ENCODE measurements at places on chromosomes 12 and 14.

DNA sequence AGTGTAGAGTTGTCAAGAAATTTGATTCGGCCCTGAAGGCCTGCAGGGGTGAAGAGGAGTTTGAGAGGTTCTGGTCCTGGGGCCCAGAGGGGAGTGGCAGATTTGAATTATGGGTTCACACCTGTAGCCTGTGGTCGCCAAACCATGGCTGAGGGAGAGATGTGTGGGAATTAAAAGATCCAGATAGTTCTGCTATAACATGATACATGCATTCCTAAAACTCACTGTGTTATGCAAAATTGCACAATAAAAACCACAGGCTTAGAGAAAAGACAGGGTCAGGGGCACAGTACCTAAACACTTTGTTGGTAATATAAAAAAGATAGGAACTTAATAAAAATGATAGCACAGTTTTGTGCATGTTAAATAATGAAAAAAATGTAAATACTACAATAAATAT is 106.2 kb downstream of the TMEM30B start:
- DNase-seq, result no peak

DNA sequence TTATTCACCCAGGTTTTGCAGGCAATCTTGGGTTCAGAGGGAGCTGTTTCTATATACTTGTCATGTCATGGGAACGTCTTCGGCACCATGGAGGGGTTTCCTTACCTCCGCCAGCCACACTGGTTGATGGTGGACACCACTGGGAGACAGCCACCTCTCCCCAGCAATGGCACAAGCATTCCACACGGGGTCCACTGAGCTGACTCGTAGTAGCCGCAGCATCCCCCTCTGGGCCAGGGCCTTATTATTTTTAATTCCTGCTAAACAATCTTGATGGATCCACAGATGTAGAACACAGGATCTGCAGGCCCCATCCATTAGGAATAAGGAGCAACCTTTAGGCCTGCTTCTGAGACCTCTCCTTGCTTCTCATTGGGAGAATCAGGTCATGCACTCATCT is 132.9 kb downstream of the DICER1 start:
- no peak for DNase-seq

DNA sequence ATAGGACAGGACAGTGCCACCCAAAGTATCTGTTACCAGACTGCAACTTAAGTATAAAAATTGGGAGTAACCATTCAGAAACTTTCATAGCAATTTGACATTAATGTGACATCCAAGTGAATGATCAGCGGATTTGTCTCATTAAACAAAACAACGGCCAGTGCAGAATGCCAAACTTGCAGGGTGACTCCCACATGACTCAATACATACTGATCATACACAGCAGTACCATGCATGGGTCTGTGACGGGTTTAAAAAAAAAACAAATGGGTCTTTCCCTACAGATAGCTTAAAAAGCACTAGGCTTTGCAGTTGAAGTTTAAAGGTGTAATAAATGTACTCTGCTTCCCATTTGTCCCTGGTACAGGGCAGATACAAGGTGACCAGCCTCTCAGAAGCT is 116.6 kb downstream of the SLC35F4 start:
- no peak for DNase-seq

DNA sequence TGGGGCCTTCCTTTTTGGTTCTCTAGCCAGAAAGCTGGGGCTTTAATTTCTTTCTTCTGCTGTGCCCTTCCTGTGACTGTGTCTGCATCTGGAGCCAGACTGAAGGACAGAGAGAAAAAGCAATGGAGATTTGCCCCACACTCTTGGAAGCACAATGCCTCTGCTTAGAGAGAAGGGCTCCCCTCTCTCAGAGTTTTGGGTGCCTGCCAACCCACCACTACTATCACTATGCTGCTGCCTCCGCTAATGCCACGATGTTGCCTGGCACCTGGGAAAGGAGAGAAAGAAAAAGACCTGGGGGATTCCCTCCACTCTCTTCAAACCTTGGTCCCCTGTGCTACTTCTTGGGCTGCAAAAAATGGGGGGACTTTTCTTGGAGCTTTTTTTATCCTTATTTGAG is 52.6 kb downstream of the TMEM260 start:
- DNase-seq, result no peak

GRCh38 chr12:753611-754472 is 1.5 kb downstream of the WNK1 start:
- peak; percentile 69 for DNase-seq

DNA sequence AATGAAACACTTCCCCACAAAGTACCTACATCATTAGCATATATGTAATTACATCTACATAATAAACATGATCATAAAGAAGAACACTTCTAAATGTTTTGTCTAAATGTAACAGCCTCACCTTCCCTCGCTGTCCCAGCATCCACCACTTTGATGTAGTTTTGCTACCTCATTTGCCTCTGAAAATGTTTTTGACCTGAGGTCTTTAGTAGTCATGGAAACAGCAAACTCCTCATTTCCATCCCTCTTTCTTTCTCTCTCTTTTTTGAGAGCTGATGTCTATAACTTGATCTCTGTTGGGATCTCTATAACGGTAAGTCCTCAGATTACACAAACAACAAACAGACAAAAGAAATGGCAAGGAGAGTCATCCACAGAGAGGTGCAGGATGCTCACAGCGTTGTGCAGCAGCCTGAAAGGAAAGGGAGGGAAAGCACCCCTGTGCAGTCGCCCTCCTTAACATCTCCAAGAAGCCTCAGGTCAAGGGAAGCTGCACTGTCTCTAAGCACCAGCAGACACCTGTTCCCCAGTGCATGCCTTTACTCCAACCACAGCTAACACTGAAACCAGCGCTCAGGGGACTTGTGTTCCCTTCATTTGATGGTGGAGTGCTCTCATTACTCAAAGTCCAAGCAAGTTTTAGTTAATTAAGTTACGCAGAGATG is 268.7 kb downstream of the TMEM132D start:
- DNase-seq, result no peak

DNA sequence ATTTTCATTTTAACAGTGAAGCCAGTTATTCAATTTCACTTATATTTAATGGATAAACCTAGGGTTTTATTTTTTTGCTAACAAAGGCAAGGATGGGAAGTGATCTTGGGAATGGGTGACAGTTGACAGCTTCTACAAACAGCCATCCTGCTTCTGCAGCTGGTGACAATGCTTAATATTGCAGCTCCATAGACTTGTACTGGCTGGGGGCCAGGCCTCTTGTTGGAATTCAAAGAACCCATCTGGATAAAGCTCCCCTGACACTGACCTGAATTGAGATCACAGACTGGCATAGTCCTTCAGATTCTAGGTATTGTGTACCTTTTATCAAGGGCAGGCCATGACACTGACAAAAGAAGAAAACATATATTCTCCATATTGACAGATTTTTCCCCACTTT is 664.6 kb upstream of the FOXG1 start:
- DNase-seq, result no peak

DNA sequence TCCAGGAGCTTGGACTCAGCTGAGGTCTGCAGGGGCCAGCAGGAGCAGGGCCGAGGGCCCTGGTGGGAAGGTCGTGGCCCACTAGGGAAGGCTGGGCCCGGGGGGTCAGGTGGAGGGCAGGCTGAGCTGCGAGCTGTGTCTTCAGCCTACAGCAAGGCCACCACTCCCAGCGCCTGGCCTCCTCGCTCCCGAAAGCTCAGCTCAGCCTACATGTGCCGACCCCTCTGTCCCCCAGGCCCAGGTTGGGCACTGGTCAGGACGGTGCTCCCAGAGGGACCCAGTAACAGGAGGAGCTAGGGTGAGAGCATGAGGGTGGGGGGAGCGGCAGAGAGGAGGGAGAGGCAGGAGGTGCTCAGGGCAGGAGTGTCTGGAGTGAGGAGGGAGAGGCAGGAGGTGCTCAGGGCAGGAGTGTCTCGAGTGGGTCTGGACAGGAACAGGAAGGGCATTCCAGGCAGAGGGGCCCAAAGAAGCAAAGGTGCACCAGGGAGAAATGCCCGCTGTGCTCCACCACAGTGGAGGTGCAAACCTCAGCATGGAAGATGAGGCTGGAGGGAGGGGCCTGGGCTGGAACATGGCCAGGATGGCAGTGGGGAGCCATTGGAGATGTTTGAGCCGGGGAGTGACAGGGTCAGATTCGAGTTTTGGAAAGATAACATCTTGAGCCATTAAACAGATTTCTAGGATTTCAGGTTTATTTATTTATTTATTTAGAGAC is 29.1 kb upstream of the GPR132 start:
- DNase-seq, result no peak

DNA sequence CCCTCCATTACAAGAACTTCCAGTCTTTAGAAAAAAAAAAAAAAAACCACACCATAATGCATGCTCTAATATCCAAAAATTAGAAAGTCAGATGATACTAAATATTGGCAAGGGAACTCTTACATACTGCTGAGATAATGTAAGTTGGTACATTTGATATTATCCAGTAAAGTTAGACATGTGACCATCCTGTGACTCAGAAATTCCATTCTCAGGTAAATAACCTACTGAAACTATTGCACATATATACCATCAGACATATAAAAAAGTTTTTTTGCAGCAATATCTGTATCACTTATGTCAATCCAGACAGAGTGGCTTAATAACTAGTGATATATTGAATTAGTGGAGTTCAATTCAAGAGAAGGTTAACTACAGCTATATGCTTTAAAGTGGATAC is 63.5 kb downstream of the KITLG start:
- DNase-seq, result no peak

GRCh38 chr12:122326586-122326985 is 60.3 kb upstream of the VPS33A start:
- DNase-seq, result no peak

DNA sequence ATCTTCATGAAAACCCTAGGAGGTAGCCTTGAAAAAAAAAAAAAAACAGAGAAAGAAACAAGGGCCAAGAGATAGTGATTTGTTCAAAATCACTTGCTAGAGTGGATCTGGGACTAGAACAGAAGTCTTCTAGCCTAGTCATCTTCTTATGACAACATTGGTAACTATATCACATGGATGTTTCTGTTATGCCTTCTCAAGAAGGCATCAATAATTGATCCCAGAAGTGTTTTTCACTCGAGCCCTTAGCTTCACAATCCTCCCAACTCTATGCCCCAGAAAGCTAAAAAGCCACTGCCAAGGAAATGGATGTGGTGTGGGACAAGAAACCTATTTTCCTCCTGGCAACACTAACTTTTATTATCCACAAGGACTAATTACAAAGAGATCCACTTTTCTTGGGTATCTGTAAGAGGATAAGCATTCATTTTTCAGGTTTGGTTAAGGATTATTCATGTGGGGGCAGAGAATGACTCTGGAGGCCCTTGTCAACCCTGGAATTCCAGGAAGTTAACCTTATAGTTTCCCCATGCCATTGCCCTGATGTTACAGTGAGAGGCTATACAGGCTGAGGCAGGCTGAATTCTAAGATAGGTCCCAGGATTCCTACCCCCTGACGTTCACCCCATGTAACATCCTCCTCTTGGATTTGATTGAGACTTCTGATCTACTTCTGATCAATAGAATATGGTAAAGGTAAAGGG is 67.7 kb upstream of the CPM start:
- no peak for DNase-seq

GRCh38 chr14:105087308-105087962 is 22.2 kb upstream of the GPR132 start:
- DNase-seq, result peak; percentile 60

- DNase-seq, result no peak
These were observed 311.3 kb downstream of the DPF3 start for GRCh38 chr14:72582582-72582981.

- no peak for DNase-seq
These were observed 135.2 kb upstream of the RFLNA start for GRCh38 chr12:124159655-124160054.

- DNase-seq, result no peak
These were observed 138.4 kb downstream of the GLT1D1 start for GRCh38 chr12:128991716-128992115.

- DNase-seq, result no peak
These were observed 39.9 kb downstream of the DNAI7 start for GRCh38 chr12:25155022-25155576.

DNA sequence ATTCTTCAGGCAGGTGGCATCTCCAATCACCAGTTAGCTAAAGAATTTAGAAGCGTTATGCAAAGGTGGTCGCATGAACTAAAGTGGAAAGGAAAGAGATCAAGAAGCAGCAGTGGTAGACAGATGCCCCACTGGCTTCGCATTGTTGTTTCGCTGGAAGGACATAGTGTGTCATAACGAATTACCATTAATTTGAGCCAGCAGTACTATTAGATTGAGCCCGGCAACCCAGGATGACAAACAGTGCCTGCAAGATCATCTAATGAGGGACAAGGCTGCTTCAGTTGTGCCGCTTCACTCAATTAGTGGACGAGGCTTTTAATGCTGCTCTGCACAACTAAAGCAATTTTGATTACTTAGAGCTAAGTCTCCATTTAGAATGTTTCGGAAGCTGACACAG is 274.5 kb upstream of the SOX5 start:
- no peak for DNase-seq

DNA sequence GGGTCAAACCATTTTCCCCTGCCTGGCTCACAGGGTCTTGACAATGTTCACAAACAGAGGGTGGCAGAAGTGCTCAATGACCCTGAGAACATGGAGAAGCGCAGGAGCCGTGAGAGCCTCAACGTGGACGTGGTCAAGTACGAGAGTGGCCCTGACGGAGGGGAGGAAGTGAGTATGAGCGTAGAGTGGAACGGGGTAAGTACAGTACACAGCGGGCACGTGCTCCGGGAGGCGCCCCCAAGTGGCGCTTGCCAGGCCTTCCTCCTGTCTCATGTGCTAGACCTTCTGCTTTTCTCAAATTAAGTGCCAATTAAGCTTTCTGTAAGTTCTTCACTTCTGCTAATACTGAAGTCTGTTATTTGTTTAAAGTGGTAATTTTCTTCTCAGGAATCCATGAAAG is 35.9 kb downstream of the XRCC3 start:
- DNase-seq, result peak; percentile 57

DNA sequence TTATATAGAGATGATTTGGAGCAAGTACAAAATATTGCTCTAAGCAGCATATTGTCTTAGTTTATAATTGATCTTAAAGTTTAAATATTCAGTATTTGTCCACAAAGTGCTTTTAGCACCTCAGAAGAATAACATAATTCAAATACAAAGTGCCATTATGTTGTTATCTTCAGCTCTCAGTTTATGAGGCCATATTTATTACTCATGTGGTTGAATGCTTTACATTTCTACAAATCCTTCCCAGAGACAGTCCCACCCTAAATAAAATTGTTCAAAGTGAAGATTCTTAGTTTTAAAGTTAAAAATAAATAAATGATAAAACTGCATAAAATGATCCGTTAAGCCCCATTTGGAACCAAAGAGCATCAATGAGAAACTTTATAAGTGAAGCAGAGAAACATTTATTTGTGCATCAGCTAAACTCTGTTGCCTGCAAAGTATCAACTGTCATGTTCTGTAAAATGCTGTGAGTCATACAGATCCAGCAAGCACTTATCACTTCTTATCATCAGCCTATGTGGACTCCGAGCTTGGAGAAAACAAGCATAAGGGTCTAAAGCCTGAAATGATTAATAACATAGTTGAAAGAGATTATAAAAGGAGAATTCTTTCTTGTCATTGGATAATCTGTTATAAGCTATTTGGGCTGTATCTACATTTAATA is 218.9 kb downstream of the ADAMTS20 start:
- no peak for DNase-seq

- no peak for DNase-seq
These were observed 139.4 kb downstream of the SLC38A4 start for GRCh38 chr12:46686267-46686942.

- DNase-seq, result no peak
These were observed 13.0 kb upstream of the TMTC2 start for GRCh38 chr12:82673698-82674097.

All from stimulated activated CD4-positive, alpha-beta T cell treated with anti-CD3 and anti-CD28 coated beads, Interleukin-15, amount 100 ng/mL, for 24 hours (primary cell).